ENCODE measurements at places on chromosomes 4 and X. TPM values are rescaled to one million over a fixed set of nuclear protein-coding genes. Genes with fewer than 3 reads are reported as not detected.

- H3K4me3 ChIP-seq, result no peak overlapping the region
- no peaks in the 10 kb centered on the region for H3K36me3 ChIP-seq
- no peak for DNase-seq
- no peaks in the 10 kb centered on the region for H3K27me3 ChIP-seq
- H3K4me1 ChIP-seq, result no peaks in the 10 kb centered on the region
- H3K27ac ChIP-seq, result no peak overlapping the region
Measured at GRCh38 chr4:26032630-26033317, 118.8 kb downstream of the SMIM20 start.

DNA sequence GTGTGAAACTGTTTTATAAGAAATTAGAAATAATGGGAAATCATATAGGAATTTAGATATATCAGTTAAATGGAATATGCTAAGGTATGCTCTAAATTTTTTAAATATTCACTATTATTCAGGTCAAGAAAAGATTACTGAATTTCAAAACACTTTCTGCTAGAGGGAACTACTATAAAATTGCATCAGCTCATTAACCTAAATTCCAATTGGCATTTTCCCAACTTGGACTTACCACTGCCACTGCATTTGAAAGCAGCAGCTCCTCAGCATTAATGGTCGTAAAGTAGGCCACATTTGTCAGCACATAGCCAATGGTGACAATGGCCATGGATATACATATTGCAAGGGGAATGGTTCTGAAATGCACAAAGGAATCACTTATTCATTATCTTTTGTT, 57.3 kb downstream of the SLC7A11 start:
- H3K27me3 ChIP-seq, result no peaks in the 10 kb centered on the region
- no peak overlapping the region for H3K27ac ChIP-seq
- no peaks in the 10 kb centered on the region for H3K4me1 ChIP-seq
- no peaks in the 10 kb centered on the region for H3K36me3 ChIP-seq

GRCh38 chr4:23828020-23828715, 61.7 kb downstream of the PPARGC1A start:
- H3K27ac ChIP-seq, result no peak overlapping the region
- no peaks in the 10 kb centered on the region for H3K4me1 ChIP-seq
- H3K27me3 ChIP-seq, result no peaks in the 10 kb centered on the region
- DNase-seq, result no peak

DNA sequence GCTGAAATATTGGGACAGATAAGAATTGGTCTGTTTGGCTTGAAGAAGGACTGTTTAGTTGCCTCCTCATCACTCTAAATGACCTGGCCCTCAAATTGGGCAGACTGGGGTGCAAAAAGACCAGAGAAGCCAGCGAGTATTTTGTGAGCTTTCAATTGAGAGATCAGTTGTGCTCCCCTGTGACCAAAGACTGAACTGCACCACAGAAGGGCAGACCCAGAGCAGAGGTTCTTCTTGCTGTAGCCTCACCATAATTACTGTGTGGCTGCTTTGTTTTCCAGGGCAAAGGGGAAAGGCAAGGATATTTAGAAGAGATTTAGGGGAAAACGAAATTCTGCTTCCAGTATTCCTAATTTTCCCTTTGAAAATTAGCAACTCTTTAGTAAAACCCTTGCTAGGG, 104.0 kb upstream of the MBNL3 start:
- no peaks in the 10 kb centered on the region for H3K36me3 ChIP-seq
- H3K4me1 ChIP-seq, result no peaks in the 10 kb centered on the region
- H3K4me3 ChIP-seq, result no peak overlapping the region
- H3K27ac ChIP-seq, result no peak overlapping the region
- no peaks in the 10 kb centered on the region for H3K27me3 ChIP-seq

Gene PDE6B
- total RNA-seq, result not detected
